ENCODE measurements at places on chromosomes 1 and 21.

GRCh38 chr1:241675983-241676382, 23.9 kb downstream of the WDR64 start:
- DNase-seq, result no peak

DNA sequence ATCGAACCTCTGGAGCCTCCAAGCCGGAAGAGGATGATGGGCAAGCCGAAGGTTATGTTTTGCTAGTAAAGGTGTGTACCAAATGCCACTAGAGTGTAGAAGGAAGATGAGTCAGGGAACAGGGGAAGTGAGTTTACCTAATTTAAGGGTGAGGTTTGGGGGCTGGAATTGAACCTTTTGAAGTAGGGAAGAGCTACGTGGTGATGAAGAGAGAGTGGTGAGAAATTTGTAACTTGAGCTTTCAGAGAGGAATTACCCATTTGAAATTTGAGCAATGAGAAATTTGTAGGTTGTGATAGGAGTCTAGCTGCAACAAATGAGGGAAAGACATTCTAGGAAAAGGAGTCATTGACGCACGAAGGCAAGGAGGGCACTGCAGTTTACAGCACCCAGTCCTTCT, 70.0 kb upstream of the TENT5C start:
- DNase-seq, result no peak

GRCh38 chr1:60066001-60066400, 7.6 kb downstream of the C1orf87 start:
- no peak for DNase-seq

DNA sequence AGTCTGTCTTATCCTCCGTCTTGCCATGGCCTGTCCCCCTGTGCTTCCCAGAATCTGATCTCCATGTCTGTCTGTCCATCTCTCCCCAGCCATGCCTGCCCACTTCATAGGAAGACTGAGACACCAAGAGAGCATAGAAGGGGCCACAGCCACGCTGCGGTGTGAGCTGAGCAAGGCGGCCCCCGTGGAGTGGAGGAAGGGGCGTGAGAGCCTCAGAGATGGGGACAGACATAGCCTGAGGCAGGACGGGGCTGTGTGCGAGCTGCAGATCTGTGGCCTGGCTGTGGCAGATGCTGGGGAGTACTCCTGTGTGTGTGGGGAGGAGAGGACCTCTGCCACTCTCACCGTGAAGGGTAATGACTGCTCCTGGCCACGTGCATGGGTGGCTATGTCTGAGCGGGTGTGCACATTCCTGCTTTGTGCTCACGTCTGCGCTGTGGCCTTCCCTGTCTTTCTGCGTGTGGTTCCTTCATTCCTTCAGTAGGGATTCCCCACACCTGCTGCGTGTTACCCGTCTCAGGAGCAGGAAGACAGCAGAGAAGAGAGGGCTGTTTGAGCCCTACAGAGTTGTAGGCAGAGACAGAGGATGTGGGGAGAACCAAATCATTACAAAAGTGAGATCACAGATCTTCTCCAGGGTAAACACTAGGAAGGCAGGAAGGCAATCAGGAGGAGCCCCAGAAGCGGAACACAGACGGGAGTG, 80.8 kb downstream of the OBSCN start:
- no peak for DNase-seq

DNA sequence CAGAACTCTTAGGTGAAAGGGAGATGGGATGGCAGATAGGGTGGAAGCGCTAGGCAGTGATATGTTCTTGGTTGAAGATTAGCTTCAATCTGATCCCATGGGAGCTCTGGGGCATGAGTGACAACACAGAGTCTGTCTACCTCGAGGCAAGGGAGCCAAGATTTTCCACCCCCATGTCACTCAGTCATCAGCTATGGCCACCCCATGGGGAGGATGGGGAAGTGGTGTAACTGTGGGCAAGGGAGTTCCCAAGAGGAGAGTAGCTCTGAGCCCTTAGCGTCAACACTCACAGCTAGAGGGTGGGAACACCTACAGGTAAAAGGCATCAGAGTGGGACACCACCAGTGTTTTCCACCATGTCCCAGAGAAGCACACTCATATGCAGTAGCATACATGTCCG, 30.3 kb upstream of the C1QA start:
- no peak for DNase-seq

- DNase-seq, result peak; percentile 50
Measured at GRCh38 chr1:218779341-218780100, 394.2 kb upstream of the LYPLAL1 start.

DNA sequence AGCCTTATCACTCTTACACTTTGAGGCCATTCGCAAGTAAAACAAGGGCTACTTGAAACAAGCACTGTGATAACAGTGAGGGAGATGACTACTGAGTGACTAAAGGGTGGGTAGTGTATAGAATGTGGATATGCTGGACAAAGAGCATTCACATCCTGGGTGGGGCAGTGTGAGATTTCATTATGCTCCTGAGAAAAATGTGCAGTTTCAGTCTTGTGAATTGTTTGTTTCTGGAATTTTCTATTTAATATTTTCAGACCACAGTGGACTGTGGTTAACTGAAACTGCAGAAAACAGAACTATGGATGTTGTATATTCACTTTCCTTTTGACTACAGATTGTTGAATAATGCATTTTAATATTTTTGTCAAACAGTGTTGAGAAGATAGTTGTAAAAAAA, 25.1 kb upstream of the B3GALT2 start:
- peak; percentile 16 for DNase-seq

GRCh38 chr1:36463463-36463802, 751 bp downstream of the MRPS15 start:
- peak; percentile 50 for DNase-seq

DNA sequence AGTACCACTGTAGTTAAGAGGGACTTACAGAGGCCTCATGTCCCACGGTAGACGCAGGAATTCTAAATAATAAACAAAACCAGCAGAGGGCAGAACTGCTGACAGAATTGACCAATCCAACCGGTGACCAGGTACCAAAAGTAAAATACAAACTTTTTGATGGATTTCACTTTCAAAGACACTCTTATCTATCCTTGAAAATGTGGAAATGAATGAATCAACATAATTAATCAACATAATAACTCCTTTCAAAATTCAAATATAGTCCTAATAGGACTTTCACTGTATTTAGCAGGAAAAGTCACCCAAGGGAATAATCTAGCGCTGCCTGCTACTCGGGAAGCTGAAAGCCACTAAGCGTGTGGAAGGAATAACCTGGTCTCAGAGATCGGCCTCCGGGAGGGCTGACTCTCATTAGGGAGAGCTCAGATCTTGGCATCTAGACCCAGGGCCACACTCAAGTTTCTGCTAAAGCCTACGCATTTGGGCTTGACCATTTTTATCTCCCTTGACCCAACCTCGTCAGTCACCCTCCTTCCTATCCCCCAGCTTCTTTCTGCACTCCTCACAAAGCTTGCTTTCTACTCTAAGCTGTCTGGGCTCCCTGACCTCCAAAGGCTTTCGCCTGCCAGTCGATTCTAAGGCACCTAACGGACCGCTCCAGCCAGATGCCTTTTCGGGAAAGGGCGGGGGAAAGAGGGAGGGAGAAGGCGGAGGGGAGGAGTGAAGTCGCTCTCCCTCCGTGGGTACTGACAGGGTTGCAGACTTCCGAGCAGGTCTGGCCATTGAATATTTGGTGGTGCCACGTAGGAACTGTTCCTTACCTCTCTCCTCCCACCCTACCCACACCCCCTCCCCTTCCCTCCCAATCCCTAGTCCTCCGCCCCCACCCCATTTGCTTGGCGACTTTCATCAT, 1.6 kb downstream of the COL11A1 start:
- peak; percentile 88 for DNase-seq

GRCh38 chr1:31736675-31737074, 27.5 kb downstream of the ADGRB2 start:
- DNase-seq, result no peak

- DNase-seq, result no peak
Measured at GRCh38 chr1:4488018-4488417, 166.4 kb upstream of the AJAP1 start.

DNA sequence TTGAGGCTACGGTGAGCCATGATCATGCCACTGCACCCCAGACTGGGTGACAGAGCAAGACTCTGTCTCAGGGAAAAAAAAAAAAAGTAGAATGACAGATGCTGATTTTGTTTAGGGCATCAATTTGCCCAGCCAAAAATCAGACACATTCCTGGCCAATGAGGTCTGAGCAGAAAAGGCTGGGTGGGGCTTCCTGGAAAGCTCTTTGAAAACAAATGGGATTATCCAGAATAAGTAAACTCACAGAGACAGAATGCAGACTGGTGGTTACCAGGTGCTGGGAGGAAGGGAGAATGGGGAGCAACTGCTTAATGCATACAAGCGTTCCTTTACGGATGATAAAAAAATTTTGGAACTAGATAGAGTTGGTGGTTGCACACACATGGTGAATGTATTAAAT, 10.1 kb upstream of the CITED4 start:
- no peak for DNase-seq

- no peak for DNase-seq
Measured at GRCh38 chr1:234244482-234244881, 128.8 kb upstream of the COA6 start.

- DNase-seq, result peak; percentile 97
Measured at GRCh38 chr1:52055066-52055865, at the start of gene TXNDC12. TXNDC12 (minus strand) TSS chr1:52055191; CDS start chr1:52055096, 95 bp downstream.

DNA sequence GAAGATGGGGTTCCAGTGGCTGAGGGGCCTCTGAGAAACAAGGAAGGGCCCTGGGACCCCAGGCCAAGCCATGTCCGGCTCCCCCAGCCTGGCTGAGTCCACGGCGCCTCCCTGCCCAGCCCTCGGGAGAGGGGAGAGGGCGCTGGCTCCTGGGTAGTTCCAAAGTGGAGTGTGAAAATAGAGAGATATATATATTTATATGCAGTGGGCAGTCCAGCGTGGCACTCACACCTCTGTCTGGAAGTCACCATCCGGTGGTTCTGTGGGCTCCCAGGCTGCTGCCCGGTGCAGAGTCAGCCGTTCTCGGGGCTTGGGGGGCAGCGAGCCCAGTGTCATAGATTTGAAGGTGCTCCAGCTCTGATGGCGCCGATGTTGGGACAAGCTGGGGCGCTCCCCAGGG, 23.4 kb upstream of the COL16A1 start:
- no peak for DNase-seq

Data from mesendoderm (in vitro differentiated cells).